ENCODE measurements at places on chromosomes 2 and 18.

DNA sequence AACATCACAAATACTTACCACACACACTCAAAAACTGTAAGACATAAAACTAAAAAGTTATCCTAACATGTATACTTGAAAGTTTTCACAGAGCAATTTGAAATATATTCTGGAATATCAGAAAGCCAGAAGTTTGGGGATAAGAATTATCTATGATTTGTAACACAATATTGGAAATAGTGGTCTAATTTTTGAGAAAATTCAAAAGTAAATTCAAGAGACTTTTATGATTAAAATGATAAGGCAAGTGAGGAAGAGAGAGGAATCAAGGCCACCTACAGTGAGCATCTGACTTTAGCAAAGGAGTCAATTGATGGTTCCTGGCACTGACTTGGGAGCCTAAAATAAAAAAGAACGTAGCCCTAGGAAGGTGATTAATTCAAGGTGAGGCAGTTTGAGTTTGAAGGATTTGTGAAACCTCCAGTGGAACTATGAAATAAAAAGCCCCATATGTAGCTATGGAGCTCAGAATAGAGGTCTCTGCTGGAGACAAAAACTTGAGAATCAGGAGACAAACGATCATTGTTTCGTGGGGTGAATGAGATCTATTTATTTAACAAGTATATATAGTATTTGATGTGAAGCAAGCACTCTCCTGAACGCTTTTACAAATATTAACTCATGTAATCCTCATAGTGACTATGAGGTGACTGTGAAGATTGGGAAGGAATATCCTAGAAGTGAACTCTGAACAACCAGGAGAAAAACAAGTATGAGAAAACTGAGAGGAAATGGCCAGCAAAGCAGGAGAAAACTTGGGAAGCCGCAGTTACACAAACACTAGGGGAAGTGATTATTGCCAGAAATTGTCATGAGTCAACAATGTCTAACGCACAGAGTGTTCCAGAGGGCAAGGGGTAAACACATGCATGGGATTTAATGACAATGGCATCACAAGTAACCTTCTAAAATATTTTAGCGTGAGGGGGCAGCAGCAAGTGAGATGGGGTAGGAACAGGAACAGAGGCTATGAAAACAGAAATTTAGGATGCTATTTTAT, 12.8 kb downstream of the TFPI start:
- no peak for DNase-seq

DNA sequence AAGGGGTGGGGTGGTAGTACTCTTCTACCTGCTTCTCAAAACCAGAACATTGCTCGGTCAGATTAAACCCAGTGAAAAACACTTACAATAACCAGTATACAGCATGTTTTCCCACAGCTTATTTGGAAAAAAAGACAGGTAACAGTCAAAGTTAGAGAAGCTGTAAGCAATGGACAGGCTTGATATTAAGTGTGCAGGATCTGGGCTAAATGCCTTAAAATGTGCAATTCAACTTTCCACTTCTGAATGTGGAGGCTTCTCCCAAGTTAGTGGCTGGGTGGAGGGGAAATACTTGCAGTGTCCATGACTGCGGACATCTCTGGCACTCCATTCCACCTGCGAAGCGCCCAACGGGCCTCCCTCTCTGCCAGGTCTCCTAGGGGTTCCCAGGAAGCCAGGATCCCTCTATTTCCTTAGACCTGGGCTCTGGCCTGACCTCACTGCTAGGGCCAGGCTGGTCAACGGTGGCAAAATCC, 5.3 kb downstream of the ZEB2 start:
- no peak for DNase-seq

GRCh38 chr2:156294945-156295580, 37.5 kb downstream of the NR4A2 start:
- DNase-seq, result no peak

DNA sequence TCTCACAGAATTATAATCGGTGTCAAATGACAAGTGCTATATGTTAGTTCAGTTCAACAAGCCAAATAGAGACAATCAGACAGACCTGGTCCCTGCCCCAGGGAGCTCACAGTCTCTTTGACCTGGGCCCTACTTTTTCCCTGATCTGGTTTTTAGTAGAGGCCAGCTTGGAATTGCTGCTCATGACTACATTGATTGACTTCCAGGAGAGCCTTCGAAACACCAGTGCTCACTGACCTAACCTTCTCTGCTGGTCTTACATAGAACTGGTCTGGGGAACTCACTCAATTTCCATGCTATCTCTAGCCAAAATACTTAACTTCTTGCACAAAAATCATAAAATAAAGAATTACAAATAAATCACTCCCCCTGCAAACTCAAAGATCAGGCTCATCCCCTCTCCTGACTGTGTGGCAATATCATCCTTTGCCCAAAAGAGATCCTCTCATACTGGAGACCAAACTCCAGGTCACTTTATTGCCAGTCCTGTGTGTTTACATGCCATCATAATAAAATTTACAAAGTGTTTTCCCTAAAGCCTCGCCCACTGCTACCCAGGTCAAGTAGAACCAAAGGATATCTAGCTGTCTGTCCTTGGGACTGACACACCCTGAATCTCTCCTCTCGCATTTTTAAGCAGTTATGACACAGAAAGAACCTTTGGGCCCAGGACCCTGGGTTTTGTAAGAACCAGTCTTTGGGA, 53.2 kb downstream of the PROC start:
- DNase-seq, result no peak

DNA sequence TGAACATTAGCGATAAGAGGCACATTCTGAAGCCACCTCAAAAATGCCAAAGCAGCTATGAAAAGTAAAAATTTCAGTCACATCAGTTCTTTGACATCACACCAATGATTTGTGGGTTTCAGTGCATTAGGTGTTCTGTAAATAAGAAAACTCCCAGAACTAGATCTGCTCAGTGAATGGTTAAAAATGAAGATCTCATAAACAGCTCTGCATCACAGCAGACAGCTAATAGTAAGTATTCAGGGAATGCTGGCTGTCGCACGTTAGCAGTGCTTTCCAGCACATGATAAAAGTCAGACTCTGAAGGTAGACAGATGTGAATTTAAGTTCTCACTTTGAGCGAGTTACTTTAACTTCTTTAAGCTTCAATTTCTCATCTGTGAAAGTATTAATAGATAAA, 154.9 kb downstream of the SATB2 start:
- no peak for DNase-seq

DNA sequence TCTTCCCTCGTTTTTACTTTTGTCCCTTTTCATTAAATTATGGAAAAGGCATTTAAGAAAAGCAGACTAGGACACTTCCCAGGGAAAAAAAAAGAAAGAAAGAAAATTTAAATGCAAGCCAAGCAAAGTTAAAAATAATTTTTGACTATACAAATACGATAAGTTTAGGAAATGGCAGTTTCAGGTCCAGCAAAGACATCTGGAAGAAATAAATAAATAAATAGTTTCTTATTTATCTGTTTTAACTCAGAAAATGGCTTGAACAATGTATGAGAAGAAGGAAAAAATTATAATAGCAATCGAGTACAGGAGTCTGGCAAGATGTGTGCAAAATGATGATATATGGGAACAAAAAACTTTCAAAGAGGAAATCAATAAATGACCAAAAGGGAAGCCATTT, 114.6 kb upstream of the NCKAP5 start:
- no peak for DNase-seq

- no peak for DNase-seq
Measured at GRCh38 chr2:132936261-132936660, 266.3 kb upstream of the LYPD1 start.

DNA sequence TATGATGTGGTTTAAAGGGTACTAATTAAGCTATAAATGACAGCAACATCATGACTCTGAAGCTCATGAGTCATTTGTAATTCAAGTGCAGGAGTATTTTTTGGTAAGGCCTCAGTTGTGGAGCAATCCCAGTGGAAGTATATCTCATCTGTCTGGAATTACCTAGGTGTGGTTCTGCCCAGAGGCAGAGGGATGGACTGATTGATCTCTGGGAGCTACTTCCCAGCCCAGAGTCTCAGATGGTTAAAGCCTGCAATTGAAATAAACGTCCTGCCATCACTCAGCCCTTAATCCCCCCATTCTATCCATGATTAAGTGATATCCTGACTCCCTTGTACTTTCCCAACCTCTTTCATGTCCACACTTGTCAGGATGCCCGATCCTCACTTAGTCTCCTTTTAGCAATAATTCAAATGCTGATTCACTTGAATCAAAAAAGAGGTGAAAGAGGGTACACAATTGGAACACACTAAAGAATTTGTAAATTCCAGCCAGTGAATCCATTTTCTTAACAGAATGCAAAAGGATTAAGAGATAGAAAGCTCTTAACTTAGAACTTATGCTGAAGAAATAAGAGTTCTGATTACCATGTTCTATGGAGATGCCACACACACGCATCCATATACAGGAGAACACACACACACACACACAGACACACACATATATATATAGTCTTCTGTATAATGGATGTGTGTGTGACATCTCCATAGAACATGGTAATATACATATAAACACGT, 664.4 kb downstream of the NYAP2 start:
- DNase-seq, result no peak

DNA sequence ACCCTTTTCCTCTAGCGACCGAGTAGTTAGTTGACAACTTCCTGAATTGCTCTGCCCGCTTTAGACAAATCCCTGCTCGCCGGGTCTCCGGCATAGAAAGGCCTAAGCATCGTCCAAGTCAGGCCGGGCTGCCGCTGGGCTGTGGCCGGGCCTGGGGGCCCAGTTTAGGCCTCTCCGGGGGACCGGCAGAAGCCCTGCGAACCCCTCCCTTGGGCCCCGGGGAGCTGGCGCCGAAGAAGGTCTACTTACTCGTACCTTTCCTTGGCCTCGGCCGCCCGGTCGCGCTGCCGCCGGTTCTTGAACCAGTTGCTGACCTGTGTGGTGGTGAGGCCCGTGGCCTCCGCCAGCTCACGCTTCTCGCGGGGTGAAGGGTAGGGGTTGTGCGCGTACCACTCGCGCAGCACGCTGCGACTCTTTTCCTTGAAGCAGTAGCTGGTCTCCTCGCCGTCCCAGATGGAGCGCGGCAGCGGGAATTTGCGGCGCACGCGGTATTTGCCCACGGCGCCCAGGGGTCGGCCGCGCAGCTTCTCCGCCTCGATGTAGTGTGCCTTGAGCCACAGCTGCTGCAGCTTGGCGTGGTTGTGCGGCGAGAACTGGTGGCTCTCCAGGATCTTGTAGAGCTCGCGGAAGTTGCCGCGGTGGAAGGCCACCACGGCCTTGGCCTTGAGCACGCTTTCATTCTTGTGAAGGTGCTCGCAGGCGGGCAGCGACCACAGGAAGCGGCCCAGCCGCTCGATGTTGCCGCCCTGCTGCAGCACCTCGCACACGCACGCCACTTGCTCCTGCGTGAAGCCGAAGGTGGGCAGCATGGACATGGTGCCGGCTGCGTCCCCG, 739 bp downstream of the SIX2 start:
- no peak for DNase-seq

GRCh38 chr2:223314811-223315210, 262.8 kb downstream of the KCNE4 start:
- no peak for DNase-seq

- no peak for DNase-seq
Measured at GRCh38 chr2:233082931-233083755, 23.0 kb downstream of the INPP5D start.

DNA sequence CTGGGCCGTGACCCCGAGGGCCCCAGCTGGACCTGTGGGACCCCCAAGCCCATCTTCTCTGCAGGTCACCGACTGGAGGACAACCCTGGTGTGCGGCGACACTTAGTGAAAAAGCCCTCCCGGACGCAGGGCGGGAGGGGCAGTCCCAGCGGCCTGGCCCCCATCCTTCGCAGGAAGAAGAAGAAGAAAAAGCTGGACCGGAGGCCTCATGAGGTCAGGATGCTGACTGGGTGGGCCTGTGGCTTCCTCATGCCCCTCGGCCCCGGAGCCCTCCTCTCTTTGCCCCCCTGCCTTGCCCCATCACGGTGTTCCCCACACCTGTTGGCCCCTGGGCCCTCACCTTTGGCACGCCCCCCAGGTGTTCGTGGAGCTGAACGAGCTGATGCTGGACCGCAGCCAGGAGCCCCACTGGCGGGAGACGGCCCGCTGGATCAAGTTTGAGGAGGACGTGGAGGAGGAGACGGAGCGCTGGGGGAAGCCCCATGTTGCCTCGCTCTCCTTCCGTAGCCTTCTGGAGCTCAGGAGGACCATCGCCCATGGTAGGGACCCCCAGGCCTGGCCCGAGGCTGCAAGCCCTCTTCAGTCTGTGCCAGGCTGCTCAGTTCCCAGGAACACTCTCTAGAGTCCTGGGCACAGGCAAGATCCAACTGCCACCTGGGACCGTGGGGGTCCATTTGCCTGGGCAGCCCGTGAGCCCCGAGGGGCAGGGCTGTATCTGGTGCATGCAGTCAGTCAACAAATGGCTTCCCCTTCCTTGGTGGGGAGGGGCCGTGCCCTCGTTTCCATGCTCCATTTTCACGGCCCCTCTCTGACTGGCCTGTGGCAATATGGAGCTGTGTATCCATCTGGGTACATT, 4.7 kb downstream of the SLC4A3 start:
- DNase-seq, result no peak

GRCh38 chr2:71223767-71224333, 3.1 kb downstream of the PAIP2B start:
- DNase-seq, result no peak

GRCh38 chr2:183564726-183565125, 440.5 kb downstream of the NUP35 start:
- DNase-seq, result no peak

Measured in stimulated activated CD4-positive, alpha-beta T cell treated with anti-CD3 and anti-CD28 coated beads, TNF-alpha, amount 100 ng/mL, for 1 hour (primary cell).